ENCODE measurements at places on chromosomes 7 and 10. TPM values are rescaled to one million over a fixed set of nuclear protein-coding genes. Genes with fewer than 3 reads are reported as not detected.

GPR26 gene
- total RNA-seq, result not detected

DNA sequence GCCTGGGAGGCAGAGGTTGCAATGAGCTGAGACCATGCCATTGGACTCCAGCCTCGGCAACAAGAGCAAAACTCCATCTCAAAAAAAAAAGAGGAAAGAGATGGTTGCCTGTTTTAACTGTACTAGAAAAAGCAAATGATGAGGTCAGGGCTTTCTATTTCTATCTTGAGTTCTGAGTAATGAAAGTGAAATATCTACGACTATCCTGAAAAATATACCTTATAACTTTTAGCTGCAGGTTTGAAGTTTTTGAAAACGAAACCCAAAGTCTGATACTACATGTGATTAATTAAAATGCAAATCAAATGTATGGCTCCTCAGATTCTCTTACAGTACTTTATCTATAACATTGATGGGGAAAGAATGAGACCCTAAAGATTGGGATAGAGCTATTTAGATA, 636.2 kb upstream of the LRRN3 start:
- H3K27me3 ChIP-seq, result no peaks in the 10 kb centered on the region
- H3K4me3 ChIP-seq, result no peak overlapping the region

TAS2R60 gene
- total RNA-seq, result not detected

DNA sequence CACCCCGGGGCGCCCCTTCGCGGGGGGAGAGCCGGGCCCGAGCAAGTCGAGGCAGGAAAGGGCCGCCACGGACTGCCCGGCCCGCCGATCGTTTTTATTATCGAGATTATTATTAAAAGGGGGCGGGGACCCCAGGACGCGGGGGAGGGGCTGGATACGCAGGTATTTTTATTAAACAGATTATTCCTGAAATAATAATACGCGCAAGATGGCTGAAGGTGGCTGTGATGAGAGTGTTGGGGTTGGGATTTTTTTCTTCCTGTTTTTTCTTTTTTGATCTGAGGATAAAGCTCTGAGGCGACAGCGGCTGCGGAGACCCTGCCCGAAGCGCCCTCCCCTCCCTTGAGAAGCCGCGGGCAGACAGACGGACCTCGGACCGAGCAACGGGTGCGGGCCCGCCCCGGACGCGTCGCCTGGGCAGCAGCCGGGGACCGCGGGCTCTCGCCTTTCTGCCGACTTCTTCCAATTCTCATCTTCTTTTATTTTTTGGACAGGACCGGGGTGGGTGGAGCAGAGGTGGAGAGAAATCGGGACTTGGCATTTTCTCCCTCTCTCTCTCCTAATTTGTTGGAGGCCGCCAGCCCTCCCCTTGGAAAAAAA, 1.4 kb upstream of the TRIM8 start:
- H3K4me3 ChIP-seq, result peak overlapping the region; percentile 73
- peak; percentile 76 for DNase-seq
- peak overlapping the region; percentile 88 for H3K27ac ChIP-seq
- no peaks in the 10 kb centered on the region for H3K27me3 ChIP-seq
- peaks cover 15% of the 10 kb centered on the region for H3K4me1 ChIP-seq
- no peaks in the 10 kb centered on the region for H3K36me3 ChIP-seq

DNA sequence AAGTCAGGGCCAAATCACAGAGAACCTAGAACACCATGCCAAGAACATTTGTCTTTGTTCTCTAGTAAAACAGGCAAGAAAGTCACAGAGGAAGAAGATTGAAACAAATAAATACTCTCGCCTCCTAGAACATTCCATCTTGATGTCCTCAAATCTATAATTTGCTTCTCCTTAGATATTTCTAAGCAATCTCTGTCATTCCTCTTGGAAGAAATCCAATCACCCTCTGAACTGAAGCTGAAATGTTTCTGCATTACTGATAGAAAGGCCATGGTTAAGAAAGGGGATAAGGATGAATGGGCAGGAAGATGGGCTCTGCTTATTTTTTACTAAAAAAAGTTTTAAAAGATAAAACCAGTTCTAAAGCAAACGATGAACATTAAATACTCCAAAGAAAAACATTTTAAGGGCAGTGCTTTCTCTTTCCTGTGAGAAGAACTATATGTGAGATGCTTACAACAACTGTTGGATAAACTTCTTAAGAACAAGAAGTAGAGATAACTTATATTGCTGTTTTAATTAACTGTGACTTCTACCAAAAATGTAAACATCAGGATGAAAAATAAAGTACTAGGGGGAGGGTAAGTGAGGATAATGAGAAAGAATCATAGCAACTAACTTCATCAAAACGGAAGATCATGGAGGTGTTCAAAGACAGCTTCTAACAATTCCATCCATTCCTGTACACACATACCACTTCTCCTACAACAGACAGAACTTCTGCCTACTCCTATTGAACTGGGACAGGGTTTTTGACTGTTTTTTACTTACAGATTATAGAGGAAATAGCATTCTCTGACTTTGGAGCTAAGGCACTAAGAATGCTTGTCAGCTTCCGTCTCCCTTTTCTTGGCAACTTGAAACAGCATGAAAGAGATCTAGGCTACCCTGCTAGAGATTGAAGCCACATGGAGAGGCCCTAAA, 153.0 kb upstream of the LRRTM3 start:
- DNase-seq, result no peak
- no peaks in the 10 kb centered on the region for H3K4me1 ChIP-seq
- no peaks in the 10 kb centered on the region for H3K36me3 ChIP-seq
- H3K27ac ChIP-seq, result no peak overlapping the region
- no peaks in the 10 kb centered on the region for H3K27me3 ChIP-seq

CDHR1 gene
- 1.7 TPM for total RNA-seq

GRCh38 chr7:131616487-131617200, 60.2 kb upstream of the PODXL start:
- no peaks in the 10 kb centered on the region for H3K27me3 ChIP-seq
- no peak overlapping the region for H3K4me3 ChIP-seq
- H3K27ac ChIP-seq, result no peak overlapping the region
- no peak for DNase-seq

DNA sequence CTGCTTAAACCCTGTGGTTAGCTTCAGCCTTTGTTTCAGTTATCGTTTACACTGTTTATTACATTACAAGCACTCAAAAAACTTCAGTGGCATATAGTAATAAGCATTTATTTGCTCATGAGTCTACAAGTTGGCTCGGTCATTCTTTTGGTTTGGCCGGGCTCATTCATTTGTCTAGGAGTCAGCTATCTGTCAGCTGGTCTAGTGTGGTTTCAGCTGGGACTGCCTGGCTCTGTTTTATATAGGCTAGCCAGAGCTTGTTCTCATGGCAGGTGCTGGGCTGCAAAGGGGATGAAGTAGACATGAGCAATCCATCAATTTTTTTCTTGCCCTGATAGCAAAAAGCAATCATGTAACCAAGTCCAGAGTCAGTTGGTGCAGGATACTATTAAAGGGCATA, 103.6 kb downstream of the MKLN1 start:
- DNase-seq, result no peak
- no peak overlapping the region for H3K4me3 ChIP-seq
- H3K4me1 ChIP-seq, result no peaks in the 10 kb centered on the region

GRCh38 chr10:114654822-114655575, 3.1 kb downstream of the ABLIM1 start:
- no peaks in the 10 kb centered on the region for H3K4me1 ChIP-seq
- no peak for DNase-seq
- no peaks in the 10 kb centered on the region for H3K27me3 ChIP-seq
- no peak overlapping the region for H3K27ac ChIP-seq
- no peaks in the 10 kb centered on the region for H3K36me3 ChIP-seq

GARS1 gene
- total RNA-seq, result 329 TPM

VIPR2 gene
- total RNA-seq, result 0.15 TPM

All from CD8-positive, alpha-beta memory T cell (primary cell).